Activated naive CD8-positive, alpha-beta T cell treated with anti-CD3 and anti-CD28 coated beads for 36 hours (primary cell): ENCODE measurements at places on chromosomes 16 and 17.

DNA sequence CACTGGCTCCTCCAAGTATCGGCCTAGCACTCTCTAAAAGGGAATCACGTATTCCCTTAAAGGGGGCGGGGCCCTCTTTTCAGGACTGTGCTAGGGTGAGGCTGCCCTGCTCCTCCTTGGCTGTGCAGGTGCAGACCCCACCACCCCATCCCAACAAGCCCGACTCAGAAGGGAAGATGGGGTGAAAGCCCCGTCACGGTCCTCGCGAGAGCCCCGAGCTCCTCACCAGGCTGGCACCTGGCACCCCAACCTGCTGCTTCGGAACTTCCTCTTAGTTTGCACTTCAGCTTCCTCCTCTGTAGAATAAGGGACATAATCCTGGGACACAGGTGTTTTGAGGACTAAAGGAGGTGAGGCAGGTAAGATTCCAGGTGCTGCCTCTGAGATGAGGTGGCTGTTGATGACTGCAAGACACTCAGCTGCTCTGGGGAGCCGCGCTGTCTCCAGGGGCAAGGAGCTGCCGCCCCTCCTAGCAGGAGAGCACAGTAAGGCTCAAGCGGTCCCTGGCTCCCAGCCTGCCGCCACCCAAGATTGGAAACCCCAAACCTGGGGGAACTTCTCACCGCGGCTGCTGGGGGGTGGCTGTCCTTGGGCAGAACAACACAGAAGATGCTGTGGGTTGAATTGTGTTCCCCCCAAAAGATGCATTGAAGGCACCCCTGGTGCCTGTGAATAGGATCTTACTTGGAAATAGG lies 88.8 kb downstream of the MGAT5B start:
- H3K27ac ChIP-seq = no peak overlapping the region
- no peaks in the 10 kb centered on the region for H3K27me3 ChIP-seq
- no peaks in the 10 kb centered on the region for H3K36me3 ChIP-seq
- no peaks in the 10 kb centered on the region for H3K4me1 ChIP-seq
- no peak for DNase-seq

DNA sequence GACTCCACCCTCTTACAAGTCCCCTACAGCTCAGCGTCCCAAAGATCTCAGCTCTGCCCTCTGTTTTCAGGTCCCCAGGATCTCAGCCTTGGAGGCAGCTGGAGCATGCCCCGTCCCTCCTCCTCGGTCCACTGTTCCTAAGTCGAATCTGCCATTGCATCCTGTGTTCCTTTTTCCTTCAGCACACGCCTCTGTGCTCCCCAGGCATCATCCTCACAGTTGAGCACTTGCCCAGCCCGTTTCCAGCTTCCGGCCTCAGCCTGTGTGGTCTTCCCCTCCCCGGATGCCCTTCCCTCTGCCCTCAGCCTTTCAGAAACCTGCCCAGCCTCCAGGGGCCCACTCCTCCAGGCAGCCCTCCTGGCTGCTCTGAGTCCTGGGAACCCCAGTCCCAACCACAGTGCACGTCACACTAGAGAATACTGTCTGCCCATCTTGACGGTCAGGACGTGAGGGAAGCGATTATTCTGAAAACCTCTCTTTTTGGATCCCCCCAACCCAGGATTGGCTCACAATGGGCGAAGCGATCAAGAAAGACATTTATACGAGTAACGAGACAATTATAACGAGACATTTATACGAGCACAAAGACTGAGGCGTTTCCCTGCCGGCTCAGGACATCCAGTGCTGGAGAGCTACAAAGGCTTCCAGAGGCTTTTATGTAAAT lies 41.4 kb downstream of the RPH3AL start:
- no peaks in the 10 kb centered on the region for H3K27me3 ChIP-seq
- H3K4me1 ChIP-seq = no peaks in the 10 kb centered on the region
- H3K36me3 ChIP-seq = no peaks in the 10 kb centered on the region
- DNase-seq = no peak
- no peak overlapping the region for H3K4me3 ChIP-seq
- no peak overlapping the region for H3K27ac ChIP-seq

- no peaks in the 10 kb centered on the region for H3K36me3 ChIP-seq
- H3K4me1 ChIP-seq = no peaks in the 10 kb centered on the region
- H3K4me3 ChIP-seq = no peak overlapping the region
- H3K27ac ChIP-seq = no peak overlapping the region
- DNase-seq = no peak
Observed at GRCh38 chr16:26078716-26079355, 387.1 kb downstream of the HS3ST4 start.

DNA sequence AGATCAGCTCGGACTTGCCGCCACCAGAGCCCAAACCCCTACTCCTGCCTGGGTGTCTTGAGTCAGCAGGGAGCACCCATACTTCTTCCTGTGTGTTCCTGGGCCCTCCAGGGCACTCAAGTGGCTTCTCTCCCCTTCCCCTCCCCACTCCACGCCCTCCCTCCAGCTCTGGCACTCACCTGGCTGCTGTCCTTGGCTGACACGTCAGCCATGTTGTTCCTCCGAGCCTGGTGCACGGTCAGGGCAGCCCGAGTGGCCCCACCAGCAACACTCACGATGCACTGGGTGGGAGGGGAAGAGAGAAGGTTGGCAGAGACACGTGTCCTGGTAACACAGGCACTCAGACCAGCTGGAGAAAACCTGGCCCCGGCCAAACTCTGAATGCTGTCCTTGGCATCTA lies 11.5 kb downstream of the RUSF1 start:
- H3K27ac ChIP-seq = no peak overlapping the region
- H3K36me3 ChIP-seq = peaks cover 5% of the 10 kb centered on the region
- no peaks in the 10 kb centered on the region for H3K27me3 ChIP-seq
- no peak overlapping the region for H3K4me3 ChIP-seq

DNA sequence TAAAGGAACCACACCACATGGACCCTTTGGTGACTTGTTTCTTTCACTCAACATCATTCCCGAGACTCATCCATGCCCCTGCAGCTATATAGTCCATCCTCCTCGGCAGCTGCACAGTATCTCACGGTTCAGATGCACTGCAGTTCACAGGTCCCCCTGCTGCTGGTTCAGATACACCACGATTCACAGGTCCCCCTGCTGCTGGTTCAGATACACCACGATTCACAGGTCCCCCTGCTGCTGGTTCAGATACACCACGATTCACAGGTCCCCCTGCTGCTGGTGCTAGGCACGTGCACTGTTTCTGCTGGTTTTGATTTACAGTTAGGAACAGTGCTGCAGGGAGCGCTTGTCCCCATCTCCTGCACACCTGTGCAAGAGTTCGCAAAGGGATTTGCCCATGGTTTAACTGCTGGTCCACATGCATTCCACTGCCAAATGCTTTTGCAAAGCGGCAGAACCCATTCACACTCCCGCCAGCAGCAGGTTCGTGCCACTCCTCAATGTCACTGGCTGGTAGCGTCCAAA lies 3.8 kb downstream of the HSDL1 start:
- peaks cover 7% of the 10 kb centered on the region for H3K36me3 ChIP-seq
- DNase-seq = peak; percentile 29
- H3K27me3 ChIP-seq = no peaks in the 10 kb centered on the region
- no peak overlapping the region for H3K4me3 ChIP-seq
- H3K4me1 ChIP-seq = peaks cover 55% of the 10 kb centered on the region

DNA sequence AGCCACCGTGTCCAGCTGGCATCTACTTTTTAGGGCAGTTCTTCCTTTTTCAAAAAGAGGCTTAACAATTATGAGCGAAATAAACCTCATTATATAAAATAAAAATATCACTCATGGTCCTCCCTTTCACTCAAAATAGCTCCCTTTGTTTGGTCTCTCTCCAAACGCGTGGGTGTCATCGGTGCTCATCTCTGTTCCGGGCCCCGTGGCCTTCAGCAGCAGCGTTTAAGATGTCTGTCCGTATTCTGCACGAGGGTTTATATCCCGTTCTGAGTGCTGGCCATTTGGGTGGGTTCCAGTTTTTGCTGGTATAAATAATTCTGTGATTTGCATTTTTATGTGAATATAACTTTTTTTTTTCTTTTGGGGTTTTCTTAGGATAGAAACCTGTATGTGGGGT lies 33.4 kb downstream of the PRMT7 start:
- H3K4me3 ChIP-seq = no peak overlapping the region
- no peaks in the 10 kb centered on the region for H3K27me3 ChIP-seq
- peaks cover 50% of the 10 kb centered on the region for H3K36me3 ChIP-seq
- H3K4me1 ChIP-seq = peaks cover 18% of the 10 kb centered on the region

- H3K36me3 ChIP-seq = no peaks in the 10 kb centered on the region
- no peak overlapping the region for H3K27ac ChIP-seq
- H3K4me1 ChIP-seq = peaks cover 17% of the 10 kb centered on the region
- no peak overlapping the region for H3K4me3 ChIP-seq
- H3K27me3 ChIP-seq = peaks cover 62% of the 10 kb centered on the region
Observed at GRCh38 chr17:4635823-4636375, 5.6 kb downstream of the ALOX15 start.

GRCh38 chr16:56800355-56800754 lies 64.7 kb upstream of the SLC12A3 start:
- DNase-seq = no peak
- H3K27ac ChIP-seq = no peak overlapping the region
- H3K4me3 ChIP-seq = no peak overlapping the region
- no peaks in the 10 kb centered on the region for H3K4me1 ChIP-seq
- H3K36me3 ChIP-seq = peaks cover 7% of the 10 kb centered on the region

GRCh38 chr17:68514831-68515635 lies 2.8 kb downstream of the PRKAR1A start:
- no peaks in the 10 kb centered on the region for H3K27me3 ChIP-seq
- H3K4me1 ChIP-seq = peaks cover 44% of the 10 kb centered on the region
- DNase-seq = no peak
- peak overlapping the region; percentile 46 for H3K4me3 ChIP-seq

GRCh38 chr16:88782454-88783390 lies 2.3 kb downstream of the PIEZO1 start:
- peak; percentile 78 for DNase-seq
- peak overlapping the region; percentile 71 for H3K27ac ChIP-seq
- peaks cover 38% of the 10 kb centered on the region for H3K4me1 ChIP-seq
- no peaks in the 10 kb centered on the region for H3K36me3 ChIP-seq
- H3K27me3 ChIP-seq = no peaks in the 10 kb centered on the region
- peak overlapping the region; percentile 86 for H3K4me3 ChIP-seq

GRCh38 chr16:424033-424622 lies 1.3 kb upstream of the RAB11FIP3 start:
- no peak overlapping the region for H3K27ac ChIP-seq
- peak overlapping the region; percentile 68 for H3K4me3 ChIP-seq
- H3K36me3 ChIP-seq = peaks cover 8% of the 10 kb centered on the region
- H3K27me3 ChIP-seq = peaks cover 7% of the 10 kb centered on the region

DNA sequence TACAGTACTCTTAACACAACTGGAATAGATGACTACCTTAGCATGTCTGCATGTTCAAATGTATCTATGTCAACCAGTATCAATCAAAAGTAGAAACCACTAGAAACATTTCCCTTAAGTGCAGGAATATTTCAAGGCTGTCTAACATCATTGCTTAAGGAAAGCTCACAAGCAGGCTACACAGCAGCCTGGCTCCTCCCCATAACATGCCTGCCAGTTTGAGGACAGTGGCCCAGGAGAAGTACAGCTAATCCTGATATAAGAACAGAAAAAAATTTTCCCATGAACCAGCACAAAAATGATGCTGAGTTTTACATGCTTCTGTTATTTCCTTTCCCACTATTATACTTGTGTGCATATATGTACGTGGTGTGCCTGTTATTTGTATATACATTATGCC lies 175.1 kb downstream of the MYO1D start:
- no peak overlapping the region for H3K27ac ChIP-seq
- H3K4me3 ChIP-seq = no peak overlapping the region
- no peak for DNase-seq
- no peaks in the 10 kb centered on the region for H3K27me3 ChIP-seq
- H3K36me3 ChIP-seq = no peaks in the 10 kb centered on the region

DNA sequence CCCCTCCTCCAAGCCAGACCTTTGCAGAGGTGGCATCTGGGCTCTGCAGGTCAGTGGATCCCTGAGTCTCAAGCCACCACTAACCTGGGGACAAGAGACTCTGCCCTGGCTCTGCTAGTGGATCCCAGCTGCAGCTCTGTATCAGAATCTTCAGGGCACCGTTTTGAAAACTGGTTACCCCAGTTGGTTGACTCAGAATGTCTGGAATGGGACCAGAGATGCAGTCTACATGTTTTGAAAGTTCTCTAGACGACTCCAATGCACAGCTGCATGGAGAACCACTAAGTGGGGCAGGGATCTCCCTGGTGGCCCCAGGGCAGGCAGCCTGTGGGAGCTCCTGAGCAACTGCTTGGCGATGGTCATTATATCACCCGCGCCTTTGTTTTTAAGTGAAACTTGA lies 34.1 kb upstream of the ADORA2B start:
- H3K27ac ChIP-seq = no peak overlapping the region
- H3K27me3 ChIP-seq = no peaks in the 10 kb centered on the region
- no peak overlapping the region for H3K4me3 ChIP-seq
- DNase-seq = no peak

- H3K4me3 ChIP-seq = no peak overlapping the region
- peaks cover 7% of the 10 kb centered on the region for H3K36me3 ChIP-seq
- H3K27ac ChIP-seq = no peak overlapping the region
- peak; percentile 87 for DNase-seq
Observed at GRCh38 chr17:7356072-7356549, 1.2 kb downstream of the TMEM95 start.

GRCh38 chr16:46832757-46833459 lies 1.9 kb upstream of the C16orf87 start:
- H3K27ac ChIP-seq = no peak overlapping the region
- no peaks in the 10 kb centered on the region for H3K27me3 ChIP-seq
- H3K4me3 ChIP-seq = no peak overlapping the region
- DNase-seq = no peak
- peaks cover 19% of the 10 kb centered on the region for H3K4me1 ChIP-seq

DNA sequence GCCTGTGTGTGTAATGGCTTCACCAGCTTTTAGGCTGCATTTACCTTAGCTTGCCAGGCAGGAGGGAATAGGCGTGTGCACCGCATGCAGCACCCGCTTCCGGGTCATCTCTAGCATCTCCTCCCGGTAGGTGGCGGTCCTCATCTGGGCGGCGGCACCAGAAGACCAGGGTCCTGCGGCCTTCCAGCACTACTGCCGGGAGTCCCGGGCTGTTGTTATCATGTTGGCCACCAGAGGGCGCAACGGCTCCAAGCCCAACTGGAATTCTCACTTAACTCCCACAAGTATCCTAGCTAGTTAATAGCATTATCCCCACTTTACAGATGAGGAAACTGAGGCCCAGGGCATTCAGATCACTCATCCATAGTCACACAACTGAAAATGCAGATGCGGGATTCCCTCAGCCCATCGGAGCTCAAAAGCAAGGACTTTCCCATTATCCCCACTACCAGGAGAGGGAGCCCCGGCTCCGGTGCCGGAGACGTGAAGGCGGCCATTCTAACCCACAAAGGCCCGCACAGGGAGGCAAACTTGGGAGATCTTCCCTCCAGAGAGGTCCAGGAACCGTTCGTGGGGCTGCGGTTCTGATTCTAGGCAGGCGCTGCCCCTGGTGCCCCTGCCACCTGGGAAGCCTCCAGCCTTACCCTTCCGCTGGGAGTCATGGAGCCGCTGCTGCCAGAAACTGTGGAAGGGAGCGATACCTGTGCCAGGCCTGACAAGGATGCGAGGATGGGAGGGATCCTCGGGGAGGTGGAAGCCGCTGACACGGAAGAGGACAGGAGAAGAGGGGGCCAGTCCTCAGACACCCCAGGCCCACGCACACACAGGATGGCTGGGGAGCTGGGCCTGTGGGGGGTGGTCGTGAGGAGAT lies 23.9 kb downstream of the LGALS9 start:
- H3K4me3 ChIP-seq = no peak overlapping the region
- peak; percentile 81 for DNase-seq
- H3K27me3 ChIP-seq = no peaks in the 10 kb centered on the region
- no peak overlapping the region for H3K27ac ChIP-seq
- H3K4me1 ChIP-seq = peaks cover 5% of the 10 kb centered on the region
